Dorsolateral prefrontal cortex (tissue), 122 donors: ENCODE measurements at places on chromosomes 5 and 9. TPM values are rescaled to one million over a fixed set of nuclear protein-coding genes. Genes with fewer than 3 reads are reported as not detected.

HACD4 gene
- 1.7 TPM for total RNA-seq

PCDHGA5 gene
- total RNA-seq: 9.7 TPM

HTR4 gene
- total RNA-seq: 7.9 TPM

BRD9 gene
- 73.1 TPM for total RNA-seq

CTXN3 gene
- total RNA-seq: 23.7 TPM

PCDHGA11 gene
- 13.9 TPM for total RNA-seq

DNA sequence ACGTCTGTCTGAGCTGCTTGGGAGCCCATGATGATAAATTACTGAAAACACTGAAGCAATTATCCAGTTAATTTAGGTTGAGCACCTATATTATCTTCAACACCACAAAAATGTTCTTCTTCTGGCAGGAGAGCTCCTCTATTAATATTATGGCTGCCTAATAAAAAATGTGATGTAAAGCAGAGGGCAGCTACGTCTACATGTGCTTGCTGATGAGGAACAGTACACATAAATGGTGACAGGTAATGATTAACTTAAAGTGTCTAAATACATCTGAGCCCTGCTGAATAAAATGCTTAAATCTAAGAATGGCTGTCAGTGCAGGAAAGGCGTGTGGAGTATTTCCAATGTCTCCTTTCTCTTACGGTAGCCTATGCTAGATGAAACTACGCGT, 131.3 kb upstream of the NR3C1 start:
- no peak for DNase-seq

DNA sequence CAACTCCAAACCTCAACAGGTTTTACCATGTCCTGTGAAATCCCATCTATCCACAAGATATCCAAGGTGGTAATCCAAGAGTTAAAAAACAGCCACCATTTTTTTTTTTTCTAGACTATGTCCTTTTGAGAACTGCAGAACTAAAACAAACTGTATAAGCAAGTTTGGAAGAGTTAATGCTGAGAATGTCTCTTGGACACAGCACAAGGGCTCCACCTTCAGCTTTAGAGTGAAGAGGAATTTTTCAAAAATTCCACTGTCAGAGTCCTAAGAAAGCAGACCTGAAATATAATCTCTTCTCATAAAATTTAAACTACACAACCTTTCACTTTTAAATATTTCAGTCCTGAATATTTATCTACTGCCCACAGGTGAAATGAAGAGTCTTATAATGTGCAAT, 167.8 kb upstream of the CCNG1 start:
- DNase-seq: no peak

DNA sequence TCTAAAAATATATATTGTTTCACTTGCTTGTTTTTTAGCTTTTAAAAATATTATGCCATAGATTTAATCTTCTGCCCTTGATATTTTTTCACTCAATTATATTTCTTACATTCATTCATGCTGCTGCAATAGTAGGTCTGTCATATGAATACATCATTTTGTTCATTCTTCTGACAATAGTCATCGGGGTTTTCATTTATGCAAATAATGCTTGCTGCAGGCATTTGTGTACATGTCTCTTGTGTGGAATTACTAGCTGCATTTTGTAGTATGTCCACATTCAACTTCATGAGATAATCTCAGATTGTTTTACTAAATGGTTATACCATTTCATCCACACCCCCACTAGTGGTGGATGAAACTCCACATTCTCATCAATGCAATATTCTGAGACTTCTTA, 5.3 kb upstream of the PLPP1 start:
- DNase-seq: no peak

- DNase-seq: no peak
Observed at GRCh38 chr5:134252671-134253070, 26.8 kb upstream of the PPP2CA start.

DNA sequence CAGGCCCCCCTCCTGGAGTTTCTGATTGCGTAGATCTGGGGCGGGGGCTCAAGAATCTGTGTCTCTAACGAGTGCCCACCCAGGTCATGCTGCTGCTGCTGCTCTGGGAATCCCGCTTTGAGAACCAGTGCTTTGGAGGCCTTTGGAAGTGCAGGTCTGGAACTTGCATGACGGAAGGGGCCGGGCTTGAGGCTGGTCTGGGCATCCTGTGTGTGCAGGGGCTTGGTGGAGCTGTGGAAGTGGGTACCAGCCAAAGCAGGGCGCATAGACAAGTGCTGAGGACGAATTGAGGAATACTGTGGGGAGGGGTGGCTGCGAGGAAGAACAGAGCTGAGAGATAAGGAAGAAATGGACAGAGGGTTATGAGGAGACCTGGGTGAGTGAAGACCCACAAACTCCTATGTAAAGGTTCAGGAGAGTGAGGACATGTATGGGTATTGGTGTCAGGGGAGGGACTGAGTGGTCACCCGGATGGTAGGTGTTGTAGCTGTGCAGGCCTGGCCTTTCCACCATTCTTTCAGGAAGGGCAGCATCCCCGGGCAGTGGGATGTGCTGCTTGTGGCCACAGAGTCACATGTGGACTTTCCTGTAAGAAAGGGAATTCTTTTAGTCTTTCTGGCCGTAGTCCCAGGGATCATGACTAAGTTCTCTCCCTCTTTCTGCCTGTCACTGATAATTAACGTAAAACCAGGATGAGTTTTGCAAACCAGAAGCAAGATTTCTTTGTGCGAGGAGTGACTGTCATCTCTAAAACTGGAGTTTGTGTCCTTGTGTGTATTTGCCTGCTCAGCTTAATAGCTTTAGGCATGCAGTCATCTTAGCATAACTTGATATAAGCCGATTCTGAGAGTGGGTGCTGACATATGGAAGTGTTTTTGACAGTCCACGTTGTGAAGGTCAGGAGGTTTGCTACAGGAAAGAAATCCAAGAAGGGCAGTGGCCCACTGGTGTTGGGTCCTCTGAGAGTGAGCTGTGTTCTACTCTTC, 43.3 kb upstream of the TJP2 start:
- DNase-seq: no peak

DNA sequence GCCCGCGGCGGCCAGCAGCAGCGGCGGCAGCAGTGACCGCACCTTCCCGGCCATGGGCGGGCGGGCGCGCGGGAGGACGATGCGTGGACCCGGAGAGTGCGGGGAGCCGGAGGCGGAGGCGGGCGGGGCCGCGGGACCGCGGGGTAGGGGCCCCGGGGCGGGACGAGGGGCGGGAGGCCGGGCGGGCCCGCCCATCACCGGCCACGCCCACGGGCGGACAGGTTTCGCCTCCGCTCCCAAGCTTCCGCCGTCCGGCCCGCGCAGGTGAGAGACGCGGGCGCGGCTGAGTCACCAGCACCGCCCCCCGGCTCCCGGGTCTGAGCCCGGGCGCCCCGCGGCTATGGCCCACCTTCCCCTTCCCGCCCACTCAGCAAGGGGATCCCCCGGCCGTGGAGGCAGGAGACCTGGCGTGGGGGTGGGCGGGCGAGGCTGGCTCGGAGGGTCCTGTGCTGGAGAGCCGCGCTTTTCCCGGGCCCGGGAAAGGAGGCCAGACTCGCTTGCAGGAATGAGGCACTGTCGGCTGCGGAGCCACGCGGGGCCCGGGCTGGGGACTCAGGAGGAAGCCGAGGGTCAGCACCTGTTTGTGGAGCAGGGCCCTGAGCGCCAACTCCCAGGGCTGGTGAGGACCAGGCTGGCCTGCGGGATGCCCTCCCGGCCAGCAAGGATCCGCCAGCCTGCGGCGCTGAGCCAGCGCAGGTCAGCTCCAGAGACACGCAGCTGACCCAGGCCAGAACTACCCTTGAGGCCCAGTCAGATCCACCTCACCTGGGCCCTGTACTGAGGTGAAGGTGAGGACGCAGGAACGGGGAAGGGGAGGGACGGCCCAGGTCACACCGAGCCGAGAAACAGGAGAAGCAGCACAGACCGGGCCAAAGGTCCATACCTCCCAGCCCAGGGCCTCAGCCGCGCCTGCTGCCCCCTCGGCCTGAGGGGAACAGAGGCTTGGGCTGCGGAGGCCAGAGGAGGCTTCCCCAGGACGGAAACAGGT, at the start of gene ENTPD2:
Gene ENTPD2 (minus strand): TSS at position 118 of the 988 bp plus-strand sequence. CDS start 64 bp downstream, at position 54.
- no peak for DNase-seq

DNA sequence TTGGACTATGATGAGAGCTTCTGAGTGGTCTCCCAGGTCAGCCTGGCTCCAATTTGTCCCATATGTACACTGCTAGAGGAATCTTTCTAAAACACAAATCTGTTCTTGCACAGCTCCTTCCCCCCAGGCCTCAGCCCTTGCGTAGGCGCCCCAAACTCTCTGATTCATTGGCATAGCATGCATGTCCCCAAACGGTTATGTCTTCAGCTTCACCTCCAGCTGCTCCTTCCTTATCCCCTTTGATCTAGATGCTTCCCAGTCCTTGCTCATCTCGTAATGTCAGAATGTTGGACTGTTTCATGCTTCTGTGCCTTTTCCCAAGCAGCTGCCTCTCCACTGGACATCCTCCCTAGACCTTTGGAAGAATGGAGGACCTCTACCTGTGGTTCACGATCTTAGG, 60.1 kb upstream of the BASP1 start:
- no peak for DNase-seq

- no peak for DNase-seq
Observed at GRCh38 chr5:38373743-38374142, 115.4 kb downstream of the EGFLAM start.

GRCh38 chr9:105306351-105307140, 62.1 kb downstream of the SLC44A1 start:
- DNase-seq: no peak

DNA sequence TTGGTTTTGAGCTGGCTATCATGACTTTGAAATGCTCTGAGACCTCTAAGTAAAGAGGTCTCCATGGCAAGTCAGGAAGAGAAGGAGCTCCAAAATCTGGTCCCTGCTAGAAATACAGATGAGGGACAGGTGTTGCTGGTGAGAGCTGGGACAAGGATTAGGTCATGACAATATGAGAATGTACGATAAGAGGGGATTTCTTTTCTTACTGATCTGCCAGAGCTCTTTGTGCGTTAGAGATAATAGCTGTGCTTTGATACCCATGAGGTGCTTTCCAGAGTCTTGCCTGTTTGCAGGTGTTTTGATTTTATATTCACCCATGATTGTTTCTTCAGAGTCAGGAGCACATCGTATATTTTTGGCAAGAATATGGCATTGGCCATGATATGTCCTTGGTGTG, 56.5 kb downstream of the ANKRD33B start:
- DNase-seq: no peak

DNA sequence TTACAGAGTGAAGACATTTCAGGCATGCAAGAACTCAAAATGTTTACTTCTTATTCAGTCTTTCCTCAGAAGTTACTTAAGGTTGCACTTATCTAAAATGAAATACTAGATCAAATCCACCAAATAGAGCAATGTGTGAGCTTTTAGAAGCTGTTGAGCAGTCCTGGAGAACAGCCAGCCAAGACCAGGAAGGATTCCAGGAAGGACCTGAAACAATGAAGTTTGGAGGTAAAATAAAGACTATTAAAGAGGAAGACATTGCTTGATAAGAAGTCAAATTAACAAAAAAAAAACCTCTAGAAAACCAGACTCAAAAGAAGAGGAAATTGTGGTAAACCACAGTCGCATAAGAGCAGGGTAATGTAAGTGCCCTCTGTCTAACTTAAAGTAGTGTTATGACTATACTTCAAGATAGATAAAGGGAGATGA, 156.2 kb upstream of the S1PR3 start:
- no peak for DNase-seq

GRCh38 chr9:89417832-89418473, 80.0 kb downstream of the SEMA4D start:
- DNase-seq: no peak

DNA sequence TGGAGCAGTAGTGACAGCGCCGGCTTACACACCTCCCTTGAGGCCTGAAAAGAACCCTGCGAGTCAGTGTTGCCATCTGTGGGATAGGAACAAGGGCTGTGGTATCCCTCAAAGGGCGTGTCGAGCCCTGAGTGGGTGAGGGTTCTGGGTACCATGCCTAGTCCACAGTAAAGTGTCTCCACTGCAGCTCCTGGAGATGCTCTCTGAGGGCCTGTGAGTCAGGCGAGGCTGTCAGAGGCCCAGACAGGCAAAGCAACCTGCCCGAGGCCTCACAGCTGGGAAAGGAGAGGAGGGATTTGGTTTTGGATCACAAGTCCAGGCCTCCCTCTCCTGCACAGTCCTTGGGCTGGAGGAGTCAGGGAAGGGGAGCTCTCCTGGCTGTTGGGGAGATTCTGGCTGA, 6.1 kb downstream of the PRRX2 start:
- no peak for DNase-seq

- DNase-seq: no peak
Observed at GRCh38 chr9:24011881-24012280, 185.8 kb upstream of the ELAVL2 start.

DNA sequence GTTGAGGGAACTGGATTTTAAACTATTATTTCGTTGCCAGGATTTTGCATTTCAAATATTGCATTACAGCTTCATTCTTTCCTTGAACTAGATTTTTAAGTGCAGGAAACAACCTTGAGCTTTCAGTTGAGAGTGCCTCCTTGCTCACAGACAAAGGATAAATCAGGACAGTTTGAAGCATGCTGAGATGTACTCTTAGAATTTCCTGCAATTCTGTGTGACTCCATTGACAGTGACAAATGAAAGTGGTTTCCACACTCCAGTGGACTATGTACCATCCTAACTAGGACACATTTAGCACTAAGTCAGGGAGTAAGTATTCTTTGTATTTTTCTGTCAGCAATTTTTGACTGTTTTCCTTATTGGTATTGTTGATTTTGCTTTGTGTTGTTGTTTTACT, 100.0 kb upstream of the PLCXD3 start:
- DNase-seq: no peak

DNA sequence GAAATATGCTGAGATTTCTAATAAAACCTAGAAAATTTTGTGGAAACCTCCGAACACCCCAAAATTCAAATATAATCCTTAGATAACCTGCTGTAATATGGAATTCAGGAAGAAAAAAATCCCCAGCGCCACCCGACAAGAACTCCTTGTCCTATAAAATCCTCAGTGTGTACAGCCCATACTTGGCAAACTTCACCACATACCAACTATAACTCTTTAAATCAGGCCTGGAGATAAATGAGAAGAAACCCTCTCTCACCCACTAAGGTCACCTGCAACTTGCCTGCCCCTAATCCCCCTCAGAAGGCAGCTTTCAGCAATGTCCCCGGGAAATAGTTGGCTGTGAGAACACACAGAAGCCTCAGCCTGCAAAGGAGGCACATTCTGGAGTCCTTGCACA, 90.5 kb downstream of the SH3TC2 start:
- no peak for DNase-seq

GRCh38 chr9:37046683-37047082, 12.6 kb upstream of the PAX5 start:
- no peak for DNase-seq

DNA sequence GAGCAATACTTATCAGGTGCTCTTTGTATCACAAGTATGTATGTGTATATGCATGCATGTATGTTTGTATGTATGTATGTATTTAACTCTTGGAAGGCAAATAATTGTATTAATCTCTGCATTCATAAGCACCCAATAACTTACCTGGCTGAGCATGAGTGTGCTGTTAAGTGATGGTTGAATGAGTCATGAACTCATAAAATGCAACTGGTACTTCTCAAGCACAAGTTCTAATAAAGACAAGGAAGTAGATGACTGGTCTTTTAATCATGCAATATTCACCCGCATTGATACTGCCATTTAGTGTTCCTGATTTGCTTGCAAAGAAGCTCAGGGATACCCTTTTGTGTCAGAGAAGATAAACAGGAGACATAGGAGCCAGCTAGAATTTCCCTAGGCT, 204.9 kb upstream of the TRPM3 start:
- DNase-seq: no peak

- no peak for DNase-seq
Observed at GRCh38 chr5:115649541-115649940, 23.7 kb upstream of the TMED7 start.
